ENCODE measurements at places on chromosomes 2 and 18.

DNA sequence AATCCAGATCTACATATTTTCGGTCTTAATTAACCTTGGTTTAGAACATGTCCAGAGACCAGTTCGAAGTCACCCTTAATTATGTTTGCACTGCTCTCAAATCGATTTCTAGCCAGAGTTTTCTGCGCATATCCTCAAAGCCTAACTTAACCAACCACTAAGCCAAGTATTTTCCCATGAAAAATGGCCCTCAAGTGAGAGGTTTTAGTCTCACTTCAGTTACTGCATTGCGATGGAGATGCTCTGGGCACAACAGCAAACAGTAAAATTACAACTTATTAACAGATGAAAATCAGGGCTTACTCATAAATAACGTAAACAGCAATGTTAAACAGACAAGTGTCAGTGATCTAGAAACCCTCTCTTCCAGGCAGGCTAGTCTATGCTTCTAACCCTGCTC, 4.5 kb downstream of the RTN4 start:
- no peak for DNase-seq
- no peaks in the 10 kb centered on the region for H3K36me3 ChIP-seq
- H3K4me1 ChIP-seq: peaks cover 19% of the 10 kb centered on the region
- no peak overlapping the region for H3K4me3 ChIP-seq
- no peaks in the 10 kb centered on the region for H3K27me3 ChIP-seq

GRCh38 chr18:57855551-57855950, 52.4 kb upstream of the ATP8B1 start:
- H3K27ac ChIP-seq: no peak overlapping the region
- H3K27me3 ChIP-seq: no peaks in the 10 kb centered on the region
- H3K36me3 ChIP-seq: no peaks in the 10 kb centered on the region
- H3K4me1 ChIP-seq: no peaks in the 10 kb centered on the region

DNA sequence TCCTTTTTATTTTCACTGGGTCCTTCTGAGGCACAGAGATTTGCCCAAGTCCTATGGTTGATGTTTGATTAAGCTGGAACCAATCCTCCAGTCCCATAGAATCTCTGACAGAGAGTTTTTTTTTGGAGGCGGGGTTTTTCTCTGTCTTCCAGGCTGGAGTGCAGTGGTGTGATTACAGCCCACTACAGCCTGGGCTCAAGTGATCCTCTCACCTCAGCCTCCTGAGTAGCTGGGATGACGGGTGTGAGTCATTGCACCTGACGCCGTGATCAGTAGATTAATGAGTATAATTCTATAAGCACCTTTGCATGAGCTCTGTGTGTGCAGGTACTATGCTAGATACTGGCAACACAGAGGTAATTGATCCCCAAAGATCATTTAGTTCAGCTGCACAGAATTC, 15.3 kb upstream of the TRPM8 start:
- no peak overlapping the region for H3K4me3 ChIP-seq
- H3K36me3 ChIP-seq: no peaks in the 10 kb centered on the region
- no peak for DNase-seq
- no peaks in the 10 kb centered on the region for H3K27me3 ChIP-seq
- H3K27ac ChIP-seq: no peak overlapping the region

DNA sequence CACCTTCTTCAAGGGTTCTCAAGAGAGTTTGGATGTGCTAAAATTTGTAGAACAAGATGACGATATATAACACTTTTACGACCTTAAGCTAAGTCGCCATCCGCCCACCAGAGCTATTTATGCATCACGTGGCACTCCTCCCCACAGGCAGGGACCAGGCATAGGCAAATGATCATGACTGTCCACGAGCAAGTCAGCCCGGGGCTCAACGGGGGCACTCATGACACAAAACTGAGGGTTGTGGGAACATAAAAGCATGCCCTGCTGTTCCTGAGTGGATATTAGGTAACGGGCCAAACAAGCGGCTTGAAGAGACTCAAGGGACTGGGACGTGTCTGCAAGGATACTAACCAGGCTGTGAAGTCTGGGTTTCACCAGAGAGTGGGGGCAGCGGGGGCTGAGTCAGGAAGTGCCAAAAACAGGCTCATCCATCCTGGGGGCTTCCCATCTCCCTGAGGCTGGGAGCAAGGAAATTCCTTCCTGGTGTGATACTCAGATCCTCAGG, 58.1 kb downstream of the FAM178B start:
- no peak overlapping the region for H3K4me3 ChIP-seq
- no peak for DNase-seq
- H3K4me1 ChIP-seq: peaks cover 25% of the 10 kb centered on the region
- H3K27ac ChIP-seq: no peak overlapping the region

DNA sequence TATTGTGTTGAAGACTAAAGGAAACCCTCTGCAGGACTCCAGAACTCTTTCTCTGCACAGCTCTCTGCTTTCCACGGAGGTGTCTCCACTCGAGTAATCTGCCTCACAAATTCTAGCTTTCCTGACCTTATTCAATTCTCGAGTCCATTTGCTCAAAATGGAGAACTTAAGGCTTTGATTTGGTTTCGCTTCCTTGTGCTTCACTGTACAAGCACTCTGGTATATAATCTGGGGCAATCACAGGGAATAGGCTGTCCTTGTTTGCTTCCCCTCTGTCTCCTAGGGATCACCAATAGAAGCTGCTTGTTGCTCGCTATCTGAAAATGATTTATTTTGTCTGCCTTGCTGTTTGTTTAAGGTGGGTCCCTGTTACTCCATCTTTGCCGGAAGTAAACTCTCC, 129.1 kb upstream of the DOCK10 start:
- no peak overlapping the region for H3K4me3 ChIP-seq
- H3K27me3 ChIP-seq: no peaks in the 10 kb centered on the region
- no peak for DNase-seq
- H3K36me3 ChIP-seq: no peaks in the 10 kb centered on the region

DNA sequence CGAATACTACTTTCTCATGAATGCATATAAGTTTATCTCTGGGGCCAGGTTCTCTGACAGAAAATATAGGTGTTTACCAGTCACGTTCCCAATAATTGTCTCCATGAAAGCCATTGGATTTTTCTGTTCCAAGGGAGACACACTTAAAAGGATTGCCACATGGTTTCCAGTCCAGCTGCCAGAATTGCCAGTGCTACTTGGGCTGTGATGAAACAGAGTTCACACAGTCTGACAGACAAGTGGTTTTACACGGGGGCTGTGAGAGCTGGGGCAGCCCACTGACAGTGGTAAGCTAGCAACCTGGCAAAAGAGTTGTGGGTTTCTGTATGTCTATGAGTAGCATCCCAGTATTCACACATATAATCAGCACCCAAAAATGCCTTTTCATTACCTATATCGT, 27.7 kb upstream of the ATRAID start:
- H3K4me3 ChIP-seq: no peak overlapping the region
- no peaks in the 10 kb centered on the region for H3K4me1 ChIP-seq
- H3K27ac ChIP-seq: no peak overlapping the region
- no peak for DNase-seq
- H3K36me3 ChIP-seq: no peaks in the 10 kb centered on the region
- peaks cover 10% of the 10 kb centered on the region for H3K27me3 ChIP-seq

GRCh38 chr18:38007676-38008330, 442.2 kb upstream of the CELF4 start:
- DNase-seq: no peak
- no peaks in the 10 kb centered on the region for H3K4me1 ChIP-seq
- no peak overlapping the region for H3K27ac ChIP-seq
- no peak overlapping the region for H3K4me3 ChIP-seq
- H3K27me3 ChIP-seq: no peaks in the 10 kb centered on the region

DNA sequence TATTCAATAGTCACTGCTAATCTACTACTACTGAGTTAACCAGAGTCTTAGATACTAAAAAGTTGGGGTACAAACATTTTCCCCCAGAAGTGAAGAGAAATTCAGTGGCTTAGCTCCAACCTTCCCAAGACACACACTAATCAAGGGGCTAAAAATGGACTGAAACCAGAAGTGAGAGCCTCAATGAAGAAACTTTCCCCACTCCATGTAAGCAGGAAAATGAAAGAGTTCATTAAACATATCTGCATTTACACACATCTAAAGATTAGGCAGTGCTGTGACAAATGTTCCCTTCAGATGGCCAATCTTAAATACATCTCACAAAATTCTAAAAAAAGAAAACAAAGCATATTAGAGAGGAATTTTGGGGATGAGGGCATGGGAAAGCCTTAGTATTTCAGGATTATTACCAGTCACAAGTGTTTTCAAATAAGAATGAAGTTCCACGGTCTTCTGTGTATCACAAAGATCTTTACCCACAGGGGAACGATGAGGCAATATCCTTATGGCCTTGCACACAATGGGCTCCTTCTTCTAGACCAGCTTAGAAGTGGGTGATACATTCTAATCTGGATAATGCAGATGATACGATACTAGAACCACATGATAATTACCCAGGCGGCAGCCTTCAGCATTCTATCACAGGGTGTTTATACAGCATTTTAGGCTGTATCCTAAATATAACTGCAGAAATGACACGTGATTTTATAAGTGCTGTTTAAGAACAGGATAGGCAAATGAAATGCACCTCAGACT, 17.1 kb downstream of the ANKRD44 start:
- peaks cover 5% of the 10 kb centered on the region for H3K36me3 ChIP-seq
- H3K27me3 ChIP-seq: no peaks in the 10 kb centered on the region
- peak overlapping the region; percentile 28 for H3K4me3 ChIP-seq
- DNase-seq: peak; percentile 16

GRCh38 chr2:33494877-33495641, 18.6 kb downstream of the RASGRP3 start:
- peaks cover 4% of the 10 kb centered on the region for H3K4me1 ChIP-seq
- no peak overlapping the region for H3K4me3 ChIP-seq
- no peaks in the 10 kb centered on the region for H3K27me3 ChIP-seq
- H3K27ac ChIP-seq: no peak overlapping the region

DNA sequence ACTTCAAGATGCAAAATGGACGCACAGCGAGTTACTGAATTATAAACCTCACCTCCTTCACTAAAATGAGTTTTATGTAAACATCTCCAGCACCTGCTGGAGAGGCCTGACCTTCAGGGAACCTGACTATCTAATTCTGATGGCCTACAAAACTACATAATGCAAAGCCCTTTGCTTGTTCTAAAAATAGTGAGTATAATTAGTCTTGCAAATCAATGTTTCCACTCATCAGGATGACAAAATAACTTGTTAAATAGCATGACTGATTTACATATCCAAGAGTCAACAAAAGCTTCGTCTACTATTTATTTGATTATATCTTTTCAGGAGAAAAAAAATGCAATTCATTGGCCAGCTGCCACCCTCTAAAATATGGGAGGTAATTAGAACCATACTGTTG, 326.3 kb upstream of the MC4R start:
- no peak overlapping the region for H3K4me3 ChIP-seq
- H3K36me3 ChIP-seq: no peaks in the 10 kb centered on the region
- H3K27me3 ChIP-seq: no peaks in the 10 kb centered on the region
- no peaks in the 10 kb centered on the region for H3K4me1 ChIP-seq
- H3K27ac ChIP-seq: no peak overlapping the region

- H3K4me1 ChIP-seq: no peaks in the 10 kb centered on the region
- H3K4me3 ChIP-seq: no peak overlapping the region
- no peak overlapping the region for H3K27ac ChIP-seq
- no peaks in the 10 kb centered on the region for H3K27me3 ChIP-seq
- H3K36me3 ChIP-seq: no peaks in the 10 kb centered on the region
Observed at GRCh38 chr2:175414882-175415487, 233.5 kb upstream of the ATP5MC3 start.

DNA sequence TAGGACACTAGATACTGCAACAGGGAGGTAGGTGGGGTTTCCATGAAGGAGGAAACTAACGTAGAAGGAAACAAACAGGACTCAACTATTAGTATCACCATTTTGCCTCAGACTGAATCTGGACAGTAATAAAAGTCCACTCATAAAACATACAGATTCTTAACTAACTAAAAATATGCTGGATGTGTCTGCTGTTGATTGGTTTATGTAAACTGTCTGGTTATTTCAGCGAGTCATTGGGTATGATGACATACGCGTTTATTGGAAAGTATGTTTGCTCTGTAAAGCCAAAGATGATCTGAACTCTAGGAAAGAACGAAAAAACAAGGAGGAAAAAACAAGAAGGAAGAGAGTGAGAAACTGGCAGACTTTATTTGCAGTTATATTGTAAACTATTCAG, 1816.1 kb upstream of the LRRTM1 start:
- DNase-seq: no peak
- H3K36me3 ChIP-seq: no peaks in the 10 kb centered on the region
- no peaks in the 10 kb centered on the region for H3K4me1 ChIP-seq
- no peak overlapping the region for H3K4me3 ChIP-seq
- no peaks in the 10 kb centered on the region for H3K27me3 ChIP-seq
- no peak overlapping the region for H3K27ac ChIP-seq

- no peak overlapping the region for H3K27ac ChIP-seq
- H3K27me3 ChIP-seq: no peaks in the 10 kb centered on the region
- H3K4me1 ChIP-seq: no peaks in the 10 kb centered on the region
- no peak for DNase-seq
- H3K4me3 ChIP-seq: no peak overlapping the region
Observed at GRCh38 chr2:44550561-44550960, 188.8 kb downstream of the CAMKMT start.
